Stimulated activated CD4-positive, alpha-beta T cell treated with anti-CD3 and anti-CD28 coated beads, Interleukin-4, amount 100 ng/mL, for 1 hour (primary cell): ENCODE measurements at places on chromosomes 6 and 20.

GRCh38 chr6:2940851-2941250, 30.5 kb downstream of the SERPINB6 start:
- DNase-seq: no peak

GRCh38 chr6:41503827-41504465, 42.2 kb upstream of the FOXP4 start:
- DNase-seq: peak; percentile 18

DNA sequence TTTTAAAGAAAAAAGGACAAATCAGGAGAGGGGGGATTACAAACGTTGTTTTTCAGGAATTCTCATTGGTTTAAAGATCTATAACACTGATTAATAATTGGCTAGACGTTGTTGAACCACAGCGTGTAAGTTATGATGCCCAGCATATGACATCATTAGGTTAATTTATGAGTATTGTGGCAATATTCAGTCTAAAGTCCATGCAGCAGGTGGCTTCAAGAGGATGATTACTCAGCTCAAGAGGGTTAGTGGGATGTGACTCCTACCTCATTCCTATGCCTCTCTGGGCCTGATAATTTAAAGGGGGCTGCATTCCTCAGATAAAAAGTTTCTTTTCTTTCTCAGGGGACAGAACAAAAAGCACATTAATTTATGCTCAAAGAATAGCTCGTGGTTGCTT, 1309.0 kb downstream of the EPHA7 start:
- no peak for DNase-seq

GRCh38 chr6:105209950-105210706, 30.3 kb upstream of the POPDC3 start:
- DNase-seq: no peak

- no peak for DNase-seq
Observed at GRCh38 chr20:6623989-6624388, 143.5 kb upstream of the BMP2 start.

GRCh38 chr6:160678744-160679401, 14.8 kb upstream of the LPA start:
- DNase-seq: no peak

GRCh38 chr20:11248687-11249638, 575.2 kb upstream of the JAG1 start:
- no peak for DNase-seq

DNA sequence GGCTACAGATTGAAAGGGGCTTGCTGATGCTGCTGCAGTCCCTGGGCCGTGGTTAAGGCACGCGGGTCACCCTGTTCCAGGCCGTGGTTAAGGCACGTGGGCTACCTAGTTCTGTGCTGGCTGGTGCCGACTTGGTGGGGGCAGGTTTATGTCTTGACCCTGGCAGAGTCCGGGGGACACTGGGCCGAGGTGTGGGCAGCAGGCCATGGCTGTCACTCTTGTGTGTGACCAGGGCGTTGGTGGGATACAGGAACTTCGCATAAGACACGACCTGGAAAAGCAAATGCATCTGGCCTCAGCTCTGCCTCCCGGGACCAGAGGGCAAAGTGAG, 6.4 kb downstream of the RPS21 start:
- DNase-seq: no peak

GRCh38 chr6:23218751-23219150, 649.4 kb downstream of the HDGFL1 start:
- no peak for DNase-seq

- DNase-seq: no peak
Observed at GRCh38 chr6:166554316-166554715, 32.2 kb downstream of the RAMACL start.

DNA sequence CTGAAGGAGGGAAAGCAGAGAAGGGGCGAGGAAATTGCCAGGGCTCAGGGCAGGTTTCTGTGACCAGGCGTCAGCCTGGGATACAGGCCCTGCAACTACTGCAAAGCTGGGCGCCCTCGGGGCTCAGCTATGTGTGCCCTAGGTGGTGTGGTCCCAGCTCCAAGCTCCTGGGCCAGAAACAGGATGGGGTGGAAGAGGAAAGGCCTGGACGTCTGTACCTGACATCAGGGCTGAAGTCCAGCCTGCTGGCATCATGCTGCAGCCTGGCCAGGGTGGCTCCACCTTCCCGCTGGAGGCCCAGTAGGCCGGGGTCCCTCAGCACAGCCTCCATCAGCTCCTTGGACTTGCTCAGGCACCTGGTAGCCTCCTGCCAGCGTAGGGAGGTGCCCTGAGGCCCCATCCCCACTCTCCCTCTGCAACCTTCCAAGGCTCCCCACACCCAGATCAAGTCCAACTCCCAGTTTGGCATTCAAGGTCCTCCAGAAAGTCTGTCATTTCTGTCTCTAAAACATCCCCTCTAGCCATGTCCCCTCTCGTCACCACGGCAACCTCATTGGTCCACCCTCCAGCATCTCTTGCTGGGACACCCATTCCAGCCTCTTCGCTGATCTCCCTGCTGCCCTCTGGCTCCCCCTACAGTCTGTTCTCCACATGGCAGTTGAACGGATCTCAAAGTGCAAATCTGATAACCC, 38.2 kb downstream of the KIAA1755 start:
- DNase-seq: peak; percentile 52

- DNase-seq: no peak
Observed at GRCh38 chr6:82057846-82058554, 189.5 kb downstream of the IBTK start.

- peak; percentile 63 for DNase-seq
Observed at GRCh38 chr6:109187399-109188114, 92.2 kb downstream of the CEP57L1 start.

GRCh38 chr6:146700078-146700686, 101.4 kb downstream of the ADGB start:
- DNase-seq: no peak

- no peak for DNase-seq
Observed at GRCh38 chr6:100118301-100118700, 124.3 kb upstream of the MCHR2 start.

DNA sequence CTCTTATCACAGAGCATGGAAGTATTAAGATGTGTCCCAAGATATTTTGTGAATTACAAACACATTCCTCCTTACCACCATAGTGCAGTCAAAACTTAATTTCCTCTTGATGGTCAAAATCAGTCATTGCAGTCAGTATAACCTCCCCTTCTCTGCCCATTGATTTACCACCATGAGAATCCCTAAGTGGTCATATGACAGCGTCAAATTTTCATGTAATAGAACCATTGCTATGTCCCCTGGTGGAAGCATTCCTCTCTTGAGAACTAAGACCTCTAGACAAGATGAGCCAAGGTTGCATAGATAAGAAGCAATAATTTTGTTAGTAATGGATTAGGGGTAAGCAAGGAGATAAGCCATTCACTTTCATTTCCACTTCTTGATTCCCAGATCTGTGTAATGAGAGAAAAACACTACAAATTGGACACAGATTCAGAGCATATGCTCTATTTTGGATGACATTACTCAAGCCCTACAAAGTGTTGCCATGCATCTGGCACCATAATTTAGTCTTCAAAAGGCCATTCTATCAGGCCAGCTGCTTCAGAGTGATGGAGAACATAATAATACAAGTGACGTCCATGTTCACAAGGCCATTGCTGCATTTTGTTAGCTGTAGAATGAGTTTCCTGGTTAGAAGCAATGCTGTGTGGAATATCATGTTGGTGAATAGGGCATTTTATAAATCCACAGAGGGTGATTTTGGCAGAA, 49.6 kb upstream of the PDE7B start:
- DNase-seq: no peak

- DNase-seq: no peak
Observed at GRCh38 chr6:109793021-109793420, 101.9 kb downstream of the FIG4 start.

DNA sequence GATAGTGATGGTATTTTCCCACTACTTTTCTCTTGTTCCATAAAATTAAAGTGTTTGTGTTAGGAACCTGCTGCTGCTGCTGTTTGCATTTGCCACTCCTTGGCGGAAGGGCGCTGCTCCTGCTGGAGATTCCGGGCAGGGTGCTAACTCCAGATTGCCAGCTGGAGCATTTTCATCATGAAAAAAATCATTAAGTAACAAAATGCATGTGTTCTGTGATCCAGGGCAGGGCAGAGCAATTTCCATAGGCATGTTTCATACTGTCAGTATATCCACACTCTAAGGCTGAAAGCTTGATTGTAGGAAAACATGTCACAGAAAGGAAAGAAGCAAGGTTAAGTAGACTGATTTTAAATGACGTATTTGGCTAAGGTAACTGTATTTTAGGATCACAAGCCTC, 24.0 kb downstream of the PBOV1 start:
- DNase-seq: no peak

DNA sequence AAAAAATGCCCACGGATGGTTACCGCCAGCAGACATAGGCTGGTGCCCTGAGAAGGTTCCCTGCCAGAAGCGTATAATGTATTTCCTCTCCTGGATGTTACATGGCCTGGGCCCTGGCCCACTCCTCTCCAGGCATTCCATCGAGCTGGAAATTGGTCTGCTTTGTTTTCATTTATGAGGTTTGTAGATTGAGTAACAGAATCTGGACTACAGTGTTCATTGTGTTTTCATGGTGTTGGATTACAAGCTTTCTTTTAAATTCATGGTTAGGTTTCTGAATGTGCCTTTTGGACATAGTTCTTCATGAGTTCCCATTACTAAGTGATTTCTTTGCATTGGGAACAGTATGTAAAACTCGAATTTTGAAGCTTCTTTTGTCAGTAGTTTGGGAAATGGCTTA, 6.4 kb downstream of the TIAM2 start:
- DNase-seq: no peak

DNA sequence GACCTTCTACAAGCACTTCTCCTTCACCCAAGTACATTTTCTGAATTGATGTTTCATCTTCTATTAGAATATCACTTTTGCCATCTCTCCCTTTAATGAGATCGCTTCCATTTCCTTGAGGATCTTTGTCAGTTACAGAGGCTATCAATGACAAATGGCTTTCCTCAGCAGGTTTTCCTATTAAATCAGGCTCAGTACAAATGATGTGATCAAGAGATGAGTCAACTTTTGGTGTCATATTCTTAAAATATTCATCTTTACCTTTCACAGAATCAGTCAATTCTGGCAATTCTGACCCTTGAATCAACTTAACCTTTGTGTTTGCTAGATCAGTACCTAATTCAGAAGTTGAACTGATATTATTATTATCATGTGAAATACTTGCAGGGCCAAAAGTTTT, 37.3 kb downstream of the DST start:
- DNase-seq: no peak

GRCh38 chr6:84763886-84764331, 489 bp downstream of the TBX18 start:
- no peak for DNase-seq

GRCh38 chr20:8320306-8320705, 188.2 kb downstream of the PLCB1 start:
- no peak for DNase-seq

GRCh38 chr20:542777-543368, 717 bp downstream of the CSNK2A1 start:
- DNase-seq: peak; percentile 38

DNA sequence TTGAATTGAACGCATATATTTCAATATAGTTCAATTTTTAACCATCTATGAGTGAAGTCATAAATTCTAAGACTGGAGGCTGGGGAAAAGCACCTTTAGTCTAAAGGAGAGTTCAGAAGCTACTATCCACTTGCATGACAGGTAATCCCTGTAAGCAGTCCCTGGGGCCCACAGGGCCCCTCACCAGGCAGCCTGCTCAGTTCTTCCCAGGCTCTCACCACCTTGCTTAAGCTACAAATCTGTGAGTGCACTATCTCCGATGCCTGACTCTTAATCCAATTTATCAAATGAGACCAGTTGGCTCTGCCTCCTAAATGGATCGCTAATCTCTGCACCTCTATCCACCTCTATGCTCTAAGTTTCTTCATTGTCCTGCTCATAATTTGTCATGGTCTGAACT, 413.8 kb downstream of the PTPRT start:
- no peak for DNase-seq

- DNase-seq: no peak
Observed at GRCh38 chr6:111782887-111783466, 90.3 kb downstream of the FYN start.

DNA sequence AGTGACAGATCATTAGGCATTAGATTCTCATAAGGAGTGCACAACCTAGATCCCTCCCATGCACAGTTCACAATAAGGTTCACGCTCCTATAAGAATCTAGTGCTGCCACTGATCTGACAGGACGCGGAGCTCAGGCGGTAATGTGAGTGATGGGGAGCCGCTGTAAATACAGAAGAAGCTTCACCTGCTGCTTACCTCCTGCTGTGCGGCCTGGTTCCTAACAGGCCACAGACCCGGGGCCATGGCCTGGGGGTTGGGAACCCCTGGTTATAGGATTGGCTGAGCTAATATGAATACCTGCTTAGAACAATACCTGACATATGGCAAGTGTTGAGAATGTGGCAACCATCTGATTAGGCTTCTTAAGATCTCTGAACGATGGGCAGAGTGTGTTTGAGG, 2.4 kb downstream of the PNPLA1 start:
- DNase-seq: no peak

- DNase-seq: no peak
Observed at GRCh38 chr6:20969551-20969950, 435.3 kb downstream of the CDKAL1 start.

GRCh38 chr20:46036370-46036769, 7.4 kb downstream of the SLC12A5 start:
- no peak for DNase-seq

- no peak for DNase-seq
Observed at GRCh38 chr6:44956396-44956795, 371.7 kb upstream of the RUNX2 start.

- no peak for DNase-seq
Observed at GRCh38 chr6:25446830-25447569, 167.8 kb downstream of the CARMIL1 start.

DNA sequence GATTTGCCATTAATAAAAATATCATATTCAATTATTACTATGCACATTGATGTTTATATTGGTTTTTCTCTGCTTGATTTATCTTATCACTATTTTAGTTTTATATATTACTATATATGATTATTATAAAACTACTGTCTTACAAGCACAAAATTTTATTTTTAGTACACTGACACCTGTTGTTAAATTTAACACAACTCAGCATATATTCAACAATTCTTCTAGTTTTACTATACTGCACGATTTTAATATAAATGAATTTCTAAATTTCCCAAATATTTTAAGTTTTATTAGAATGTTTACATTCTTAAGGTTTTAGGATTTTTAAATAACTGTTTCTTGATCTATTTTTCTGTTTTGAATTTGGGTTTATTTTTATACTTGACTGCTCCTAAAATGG, 889.8 kb upstream of the GJE1 start:
- no peak for DNase-seq
